NCI-H226 (cell line): ENCODE measurements at places on chromosomes 6 and 20.
A peak's percentile ranks its signal among the peaks of the same experiment; 100 is the strongest.

GRCh38 chr6:155143029-155143577 is 120.7 kb upstream of the CLDN20 start:
- no peak for DNase-seq

GRCh38 chr6:168154263-168154917 is 75.4 kb upstream of the FRMD1 start:
- no peak for DNase-seq

- peak; percentile 29 for DNase-seq
These were observed 210.4 kb downstream of the FOXC1 start for GRCh38 chr6:1820165-1820564.

DNA sequence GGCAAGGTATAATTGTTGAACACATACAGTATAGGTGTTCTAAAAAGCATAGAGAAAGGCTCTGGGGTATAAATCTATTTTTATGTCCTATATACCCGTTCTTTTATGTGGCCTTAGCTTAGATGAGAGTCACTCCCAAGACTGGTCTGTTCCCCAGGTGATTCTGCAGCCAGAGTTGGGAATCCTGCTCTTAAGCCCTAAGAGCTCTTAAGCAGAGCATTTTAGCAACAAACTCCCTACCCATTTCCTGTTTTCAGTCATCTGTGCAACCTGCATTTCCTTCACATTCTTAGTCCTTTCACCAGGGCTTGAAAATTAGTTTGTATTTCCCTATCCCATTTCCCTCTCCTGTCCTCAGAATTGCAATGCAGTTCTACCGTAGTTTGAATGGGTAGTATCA is 166.1 kb downstream of the HS3ST5 start:
- DNase-seq: no peak

- DNase-seq: no peak
These were observed 116.5 kb downstream of the CCDC170 start for GRCh38 chr6:151610326-151610725.

- peak; percentile 8 for DNase-seq
These were observed 75.2 kb upstream of the CITED2 start for GRCh38 chr6:139449611-139450000.

- no peak for DNase-seq
These were observed 185.9 kb downstream of the BTBD9 start for GRCh38 chr6:38453861-38454260.

GRCh38 chr6:53045891-53046673 is 19.1 kb upstream of the FBXO9 start:
- no peak for DNase-seq

- no peak for DNase-seq
These were observed 54.2 kb upstream of the TRIM26 start for GRCh38 chr6:30267423-30267822.

DNA sequence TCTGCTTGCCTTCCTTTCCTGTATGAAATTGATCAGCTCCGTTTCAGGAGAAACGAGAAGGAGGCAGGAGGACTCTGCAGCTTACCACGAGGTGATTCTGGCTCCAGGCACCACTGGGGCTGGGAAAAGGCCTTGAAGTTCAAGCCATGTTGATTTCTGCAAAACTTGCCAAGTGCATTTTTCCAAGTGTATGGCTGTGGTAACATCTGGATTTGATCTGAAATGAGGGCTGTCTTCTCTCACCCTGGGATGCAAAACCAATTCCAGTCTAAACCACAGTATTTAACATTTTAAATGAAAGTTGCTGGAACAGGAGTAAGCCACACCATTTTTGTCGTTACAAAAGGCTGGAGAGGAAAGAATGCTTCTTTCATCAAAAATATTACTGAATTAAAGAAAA is 36.1 kb upstream of the FAM210B start:
- DNase-seq: no peak
